ENCODE measurements at places on chromosomes 1 and 21.
A peak's percentile ranks its signal among the peaks of the same experiment; 100 is the strongest.

DNA sequence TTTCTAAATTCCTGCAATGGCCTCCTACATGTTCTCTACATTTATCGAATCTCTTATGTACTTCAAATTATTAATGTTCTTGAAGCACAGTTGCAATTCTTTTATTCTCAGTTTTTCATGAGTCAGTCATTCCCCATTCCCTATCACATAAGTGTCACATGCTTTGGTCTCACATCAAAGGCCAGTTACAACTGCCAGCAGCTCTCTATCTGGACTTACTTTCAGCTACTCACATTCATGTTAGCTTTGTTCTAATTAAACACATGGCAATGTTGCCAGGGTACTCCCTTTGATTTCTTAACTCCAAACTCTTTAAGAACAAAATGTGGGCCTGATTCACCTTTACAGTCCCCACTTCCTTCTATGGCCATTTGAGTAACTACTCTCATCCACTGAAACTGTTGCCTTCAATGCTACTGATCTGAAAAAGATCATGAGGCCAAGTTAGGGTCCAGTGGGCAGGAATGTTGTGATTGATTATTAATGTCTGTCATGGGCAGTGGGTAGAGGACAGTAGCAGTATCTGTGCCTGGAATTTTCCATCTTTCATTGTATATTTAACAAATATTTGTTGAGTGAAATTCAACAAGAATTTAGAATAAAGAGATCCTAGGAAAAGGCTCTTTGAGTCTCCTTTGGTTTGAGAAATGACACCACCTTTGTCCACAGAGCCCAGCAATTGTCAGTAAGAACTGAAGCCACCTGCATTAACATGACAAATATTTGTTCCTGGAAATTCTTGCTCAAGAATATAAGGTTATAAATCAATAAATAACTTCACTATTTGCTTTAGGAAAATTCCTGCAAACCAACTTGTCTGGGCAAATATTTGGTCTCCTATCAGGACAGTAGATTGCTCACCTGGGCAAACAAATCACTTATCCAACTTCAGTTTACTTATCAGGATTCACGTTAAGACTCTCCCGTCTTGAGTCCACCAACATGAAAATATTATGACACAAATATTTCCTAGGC, 153.6 kb upstream of the SAMSN1 start:
- DNase-seq, result no peak

GRCh38 chr1:178341261-178341956, 155.4 kb downstream of the CLEC20A start:
- DNase-seq, result no peak

DNA sequence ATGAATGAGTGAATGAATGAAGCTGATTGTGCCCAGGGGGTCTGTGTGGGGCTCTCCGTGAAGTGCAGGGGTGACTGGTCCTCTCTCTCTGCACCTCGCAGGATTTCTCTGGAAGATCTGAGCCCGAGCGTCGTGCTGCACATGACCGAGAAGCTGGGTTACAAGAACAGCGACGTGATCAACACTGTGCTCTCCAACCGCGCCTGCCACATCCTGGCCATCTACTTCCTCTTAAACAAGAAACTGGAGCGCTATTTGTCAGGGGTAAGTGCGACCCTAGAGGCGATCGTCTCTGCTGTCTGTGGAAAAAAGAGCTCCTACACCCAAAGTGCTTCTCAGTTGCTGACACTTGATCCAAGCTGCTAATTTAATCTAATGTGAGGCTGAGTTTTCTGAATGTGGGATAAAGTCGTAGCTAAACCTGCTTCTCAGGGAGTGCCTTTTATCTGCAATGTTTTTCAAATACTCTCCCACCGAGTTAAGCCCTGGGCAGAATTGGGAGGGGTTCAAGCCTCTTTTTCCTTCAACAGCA, 101.7 kb downstream of the HUNK start:
- peak; percentile 14 for DNase-seq

GRCh38 chr1:117798550-117798949, 130.9 kb downstream of the GDAP2 start:
- DNase-seq, result no peak

DNA sequence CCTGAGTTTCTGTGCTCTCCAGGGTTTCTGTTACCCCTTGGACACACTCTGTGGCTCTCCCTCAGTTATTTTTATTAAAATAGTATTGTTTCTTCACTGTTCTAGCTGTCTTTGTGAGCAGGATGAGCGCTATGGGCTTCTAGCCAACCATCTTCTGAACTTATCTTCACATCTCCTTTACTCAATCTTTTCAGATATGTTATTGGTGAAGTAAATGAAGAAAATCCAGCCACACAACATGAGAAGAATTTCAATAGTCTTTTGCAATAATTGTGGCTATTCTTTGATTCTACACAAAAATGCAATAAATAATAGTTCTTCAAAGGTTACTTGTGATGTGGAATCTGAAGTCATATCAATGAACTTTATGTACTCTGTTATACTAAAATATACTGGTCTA, 80.3 kb upstream of the CAMK1G start:
- DNase-seq, result no peak

All from stimulated activated CD4-positive, alpha-beta T cell treated with anti-CD3 and anti-CD28 coated beads, Interleukin-2, amount 100 ng/mL, for 24 hours (primary cell).